Myocyte (in vitro differentiated cells): ENCODE measurements at places on chromosomes 11 and 22. TPM values are rescaled to one million over a fixed set of nuclear protein-coding genes. Genes with fewer than 3 reads are reported as not detected.

Gene UPK2
- total RNA-seq, result not detected in 2 replicates

DNA sequence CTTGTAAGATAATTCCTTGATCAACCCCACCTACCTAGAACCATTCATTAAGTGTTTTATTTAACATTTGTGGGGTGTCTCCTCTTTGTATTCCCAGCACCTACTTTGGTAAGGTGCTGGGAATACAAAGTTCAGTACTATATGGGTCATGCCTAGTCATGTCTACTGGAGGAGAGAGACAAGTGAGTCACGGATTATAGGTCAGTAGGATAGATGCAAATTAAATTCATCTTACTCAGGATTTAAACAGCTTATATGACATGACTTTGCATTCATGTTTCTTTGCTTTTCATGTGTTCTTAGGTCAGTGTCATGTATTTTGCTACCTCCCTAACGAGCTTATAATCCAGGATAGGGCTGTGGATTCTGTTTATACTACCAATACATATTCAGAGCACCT lies 3.4 kb upstream of the FADS1 start:
- DNase-seq, result no peak

Gene NAV2
- 9.1 and 16.3 TPM in 2 replicates for total RNA-seq

Gene PATE4
- not detected in 2 replicates for total RNA-seq

Gene SOX10
- not detected in 2 replicates for total RNA-seq

Gene C11orf65
- 0.47 and 0.86 TPM in 2 replicates for total RNA-seq

Gene C1QTNF5
- total RNA-seq, result 71.5 and 72.1 TPM in 2 replicates

Gene MISFA
- 1.0 and 4.8 TPM in 2 replicates for total RNA-seq

DNA sequence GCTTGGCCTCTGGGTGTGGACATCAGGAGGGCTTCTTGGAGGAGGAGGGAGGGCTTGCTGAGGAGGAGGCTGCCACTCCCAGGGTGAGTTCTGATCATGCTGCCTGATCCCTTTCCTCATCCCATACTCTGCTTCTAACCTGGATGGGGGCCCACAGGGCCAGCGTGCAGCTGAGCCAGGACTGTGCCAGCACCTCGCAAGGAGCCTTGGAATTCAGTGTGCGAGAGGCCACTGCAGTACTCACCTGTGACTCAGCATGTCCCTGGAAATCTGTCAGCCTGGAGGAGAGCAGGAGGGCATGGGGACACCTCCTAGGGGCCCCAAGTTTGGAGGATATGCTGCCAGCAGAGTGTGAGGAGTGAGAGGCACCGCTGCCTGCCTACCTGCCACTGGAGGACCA lies 4.2 kb upstream of the GAB4 start:
- no peak for DNase-seq

DNA sequence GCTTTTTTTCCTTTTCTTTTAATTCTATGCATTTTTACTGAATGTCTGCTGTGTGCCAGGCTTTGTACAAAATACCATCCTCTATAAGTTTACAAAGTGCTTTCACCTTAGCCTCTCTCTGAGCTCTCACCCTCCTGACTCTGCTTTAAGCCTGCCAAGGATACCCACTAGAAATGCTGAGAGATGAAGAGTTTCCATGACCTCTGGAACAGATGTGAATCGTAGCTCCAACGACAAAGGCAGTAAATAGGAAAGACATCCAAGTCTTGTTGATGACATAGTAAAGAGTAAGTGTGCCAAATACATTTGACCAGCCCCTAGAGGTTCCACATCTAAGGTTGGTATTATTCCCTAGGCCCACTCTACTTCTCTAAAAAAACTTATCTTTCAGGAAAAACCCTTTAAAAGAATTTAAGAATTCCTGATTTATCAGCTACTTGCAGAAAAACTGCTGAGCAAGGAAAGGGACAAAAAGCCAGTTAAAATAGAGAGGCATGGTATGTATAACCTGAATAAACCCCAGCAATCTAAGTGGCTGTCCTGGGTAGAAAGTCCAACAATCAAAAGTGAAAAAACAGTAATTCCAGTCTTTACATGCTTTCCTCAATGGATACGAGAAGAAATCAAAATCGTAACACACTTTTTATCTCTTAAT lies 45.4 kb downstream of the GAB2 start:
- DNase-seq, result no peak

DNA sequence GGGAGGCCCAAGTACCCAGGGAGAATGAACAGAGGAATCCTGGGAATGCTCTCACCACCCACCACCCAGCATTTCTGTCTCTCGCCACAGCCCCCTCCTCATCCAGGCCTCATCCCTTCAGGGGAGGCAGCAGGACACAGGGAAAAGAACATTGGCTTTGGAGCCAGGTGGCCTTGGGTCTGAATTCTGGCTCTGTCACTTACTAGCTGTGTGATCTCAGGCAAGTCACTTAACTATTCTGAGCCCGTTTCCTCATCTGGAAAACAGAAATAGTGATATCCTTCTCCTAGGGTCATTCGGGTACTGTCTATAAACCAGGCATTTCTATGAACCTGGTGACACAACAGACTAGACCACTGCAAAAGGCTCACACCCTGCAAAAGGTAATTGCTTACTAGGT lies 22.1 kb downstream of the CHRDL2 start:
- no peak for DNase-seq

Gene FADS3
- 310 and 645 TPM in 2 replicates for total RNA-seq

DNA sequence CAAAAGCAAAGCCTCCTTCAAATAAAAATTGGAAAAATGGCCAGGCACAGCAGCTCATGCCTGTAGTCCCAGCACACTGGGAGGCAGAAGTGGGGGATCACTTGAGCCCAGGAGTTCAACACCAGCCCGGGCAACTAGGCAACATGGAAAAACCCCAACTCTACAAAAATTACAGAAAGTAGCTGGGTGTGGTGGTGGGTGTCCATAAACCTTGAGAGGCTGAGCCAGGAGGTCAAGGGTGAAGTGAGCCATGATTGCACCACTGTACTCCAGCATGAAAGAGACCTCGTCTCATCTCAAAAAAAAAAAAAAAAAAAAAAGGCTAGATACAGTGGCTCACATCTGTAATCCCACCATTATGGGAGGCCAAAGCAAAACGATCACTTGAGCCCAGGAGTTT lies 22.3 kb downstream of the DDX6 start:
- DNase-seq, result no peak

- DNase-seq, result no peak
Measured at GRCh38 chr11:81869351-81870065, 864.2 kb downstream of the FAM181B start.

GRCh38 chr22:31045900-31046538 lies 35.1 kb upstream of the SMTN start:
- no peak for DNase-seq

- no peak for DNase-seq
Measured at GRCh38 chr22:28903080-28903479, 19.7 kb downstream of the ZNRF3 start.

Gene LGR4
- 17.3 and 17.7 TPM in 2 replicates for total RNA-seq

DNA sequence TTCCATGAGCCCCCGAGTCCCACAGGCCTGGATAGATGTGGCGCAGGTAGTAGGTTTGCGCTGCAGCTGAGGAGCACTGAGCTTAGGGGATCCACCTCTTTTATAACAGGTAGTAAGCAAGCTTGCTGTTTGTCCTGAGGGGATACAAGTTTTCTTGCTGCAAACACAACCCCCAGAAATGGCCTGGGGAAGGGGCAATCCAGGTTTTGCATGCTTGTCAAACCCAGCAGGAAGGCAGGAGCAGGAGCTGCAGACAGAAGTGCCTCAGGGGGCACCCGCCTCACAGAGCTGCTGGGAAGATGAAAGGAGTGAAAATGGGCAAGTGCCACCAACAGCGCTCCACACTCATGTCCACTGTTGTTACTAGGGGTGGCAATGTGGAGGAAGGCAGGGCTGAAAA lies 18.5 kb downstream of the APOL5 start:
- no peak for DNase-seq
